AG04450 (cell line): ENCODE measurements at places on chromosomes 4 and X.

GRCh38 chr4:151912632-151913031 lies 151.8 kb upstream of the GATB start:
- no peak for DNase-seq

DNA sequence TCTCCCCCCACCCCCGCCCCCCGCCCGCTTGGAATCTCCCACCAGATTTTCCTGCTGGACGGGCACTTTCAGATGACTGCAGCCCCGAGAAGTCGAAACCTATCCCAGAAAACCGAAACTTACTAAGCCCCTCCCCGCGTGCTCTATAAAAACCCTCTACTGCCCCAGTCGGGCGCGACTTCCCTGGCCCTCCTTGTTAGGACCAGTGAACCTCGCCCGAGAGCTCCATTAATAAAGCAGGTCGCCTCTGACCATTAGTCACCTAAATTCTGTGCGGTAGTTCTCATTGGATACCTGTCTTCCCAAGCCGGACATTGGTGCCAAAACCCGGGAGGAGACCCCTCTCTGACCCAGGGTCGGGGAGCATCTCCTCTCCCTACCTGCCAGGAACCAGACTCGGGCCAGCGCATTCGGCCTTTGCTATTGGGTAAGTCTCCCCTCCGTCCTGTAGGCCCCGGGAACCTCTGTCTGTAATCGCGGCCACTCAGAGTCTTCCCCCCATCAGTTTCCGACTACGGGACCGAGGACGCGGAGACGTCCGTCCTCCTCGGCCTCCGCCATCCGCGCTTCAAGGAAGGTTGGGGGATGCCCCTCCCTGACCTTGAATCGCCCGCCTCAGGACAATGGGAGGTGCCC lies 958.0 kb downstream of the RPA4 start:
- DNase-seq: no peak

- no peak for DNase-seq
These were observed 490.6 kb downstream of the RPA4 start for GRCh38 chrX:97374266-97374665.

DNA sequence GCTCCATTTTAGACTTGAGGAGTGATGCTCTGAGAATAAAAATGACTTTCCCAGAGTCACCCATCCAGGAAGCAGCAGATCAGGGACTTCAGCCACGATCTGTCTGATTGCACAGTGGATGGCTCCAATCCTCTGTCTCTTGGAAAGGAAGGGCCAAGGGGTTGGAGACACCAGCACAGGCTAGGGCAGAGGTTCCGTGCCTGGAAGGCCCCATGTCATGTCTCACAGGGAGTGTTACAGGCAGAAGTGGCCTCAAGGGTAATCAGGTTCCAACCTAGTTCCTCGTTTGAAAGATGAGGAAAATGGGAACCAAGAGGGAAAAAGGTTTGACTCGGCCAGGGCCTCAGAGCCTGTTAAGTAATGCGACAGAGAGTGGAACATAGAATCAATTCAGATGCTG lies 160.0 kb downstream of the EFNB1 start:
- DNase-seq: no peak

DNA sequence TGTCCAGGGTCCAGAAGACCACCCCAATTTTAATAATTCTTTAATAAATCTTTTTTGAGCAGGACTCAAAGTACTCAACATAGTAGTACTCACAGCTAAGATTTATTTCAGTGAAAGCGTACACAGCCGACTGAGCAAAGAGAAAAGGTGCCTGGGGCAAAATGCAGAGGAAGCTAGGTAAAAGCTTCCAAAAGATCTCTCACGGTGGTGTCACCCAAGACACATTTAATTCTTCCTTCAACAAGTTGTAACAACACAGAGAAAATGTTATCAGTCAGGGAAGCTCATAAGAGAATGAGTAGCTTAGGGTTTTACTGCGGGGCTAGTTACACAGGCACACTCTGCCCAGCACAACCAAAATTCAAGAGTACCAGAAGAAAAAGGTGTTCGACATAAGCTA lies 201.1 kb downstream of the OPHN1 start:
- no peak for DNase-seq

GRCh38 chrX:9430346-9430921 lies 34.4 kb upstream of the TBL1X start:
- no peak for DNase-seq

DNA sequence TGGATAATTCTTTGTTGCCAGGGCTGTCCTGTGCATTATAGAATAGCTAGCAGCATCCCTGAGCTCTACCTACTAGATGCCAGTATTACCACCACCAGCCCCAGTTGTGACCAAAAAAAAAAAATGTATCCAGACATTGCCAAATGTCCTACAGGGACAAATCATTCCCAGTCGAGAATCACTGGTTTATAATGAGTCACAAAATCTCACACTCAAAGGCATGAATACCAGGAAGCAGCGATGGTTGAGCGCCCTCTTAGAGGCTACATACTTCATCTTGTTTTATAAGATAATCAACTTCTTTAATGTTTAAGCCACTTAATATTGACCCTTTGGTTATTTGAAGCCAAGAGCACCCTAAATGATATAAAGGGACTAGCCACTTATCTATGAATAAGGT lies 297.3 kb downstream of the DHX15 start:
- DNase-seq: no peak

- no peak for DNase-seq
These were observed 13.5 kb downstream of the MSANTD1 start for GRCh38 chr4:3262208-3263052.

DNA sequence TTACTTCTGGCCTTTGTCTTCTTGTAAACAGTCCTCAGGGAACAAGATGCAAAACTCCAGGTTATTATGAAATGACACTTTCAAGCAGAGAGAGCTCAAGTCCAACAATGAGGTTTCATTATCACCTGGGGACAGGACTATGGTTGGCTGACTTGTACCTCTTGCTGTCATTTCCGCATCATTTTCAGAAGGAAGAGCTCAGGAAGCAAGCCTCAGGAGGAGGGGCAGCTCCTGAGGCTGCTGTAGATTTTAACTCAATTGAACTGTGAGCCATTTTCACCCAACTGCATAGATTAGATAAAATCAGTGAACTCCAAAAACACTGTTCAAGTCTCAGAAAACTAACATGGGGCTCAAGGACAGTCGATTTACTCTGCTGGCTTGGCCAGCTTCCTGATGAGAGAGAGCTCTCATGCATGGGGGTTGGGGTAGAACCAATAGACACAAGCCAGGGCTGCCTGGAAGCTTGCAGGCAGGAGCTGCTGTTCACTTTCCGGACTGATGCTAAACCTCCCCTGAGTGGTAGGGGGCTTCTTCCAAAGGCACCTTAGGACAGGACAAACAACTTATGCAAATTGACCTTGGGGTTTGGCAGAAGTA lies 23.6 kb downstream of the TMEM255A start:
- no peak for DNase-seq
